ENCODE measurements at places on chromosomes 1 and 21.

GRCh38 chr21:44531606-44532564 lies 8.1 kb downstream of the KRTAP10-1 start:
- peak; percentile 1 for DNase-seq

DNA sequence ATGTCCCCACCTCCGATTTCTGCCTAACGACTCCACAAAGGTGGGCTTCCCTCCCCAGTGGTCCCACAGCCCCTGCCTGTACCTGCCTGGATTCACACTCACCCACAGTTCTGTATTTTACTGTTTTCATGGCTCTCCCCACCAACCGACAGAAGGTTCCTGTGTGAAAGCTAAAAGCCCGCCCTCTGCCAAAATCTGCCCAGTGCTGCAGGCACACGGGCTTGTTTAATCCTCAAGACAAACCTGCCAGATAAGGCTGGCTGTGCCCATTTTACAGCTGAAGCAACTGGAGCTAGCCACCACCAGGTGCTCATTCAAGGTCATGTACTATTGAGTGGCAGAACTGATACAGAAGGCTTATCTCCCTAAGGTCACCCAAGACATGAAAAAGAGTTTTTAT lies 114.5 kb downstream of the HIVEP3 start:
- DNase-seq: peak; percentile 61

DNA sequence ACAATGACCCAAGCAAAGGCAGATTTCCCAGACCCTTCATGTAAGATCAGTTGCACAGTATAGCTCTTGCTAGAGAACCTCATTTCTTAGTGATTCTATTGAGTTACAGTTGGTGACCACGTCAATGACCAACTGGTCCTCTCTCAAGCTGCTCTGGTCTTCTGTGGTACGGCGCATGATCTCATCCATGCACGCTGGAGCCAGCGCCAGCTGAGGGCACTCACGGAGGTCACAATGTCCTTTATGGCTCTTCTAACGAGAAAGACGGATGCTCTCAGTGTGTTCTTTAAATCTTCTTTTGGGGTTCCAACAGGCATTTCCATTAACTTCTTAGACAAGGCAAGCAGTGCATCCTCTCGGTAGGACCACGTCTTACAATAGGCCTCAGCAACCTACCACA lies 22.3 kb downstream of the CEP104 start:
- DNase-seq: no peak

DNA sequence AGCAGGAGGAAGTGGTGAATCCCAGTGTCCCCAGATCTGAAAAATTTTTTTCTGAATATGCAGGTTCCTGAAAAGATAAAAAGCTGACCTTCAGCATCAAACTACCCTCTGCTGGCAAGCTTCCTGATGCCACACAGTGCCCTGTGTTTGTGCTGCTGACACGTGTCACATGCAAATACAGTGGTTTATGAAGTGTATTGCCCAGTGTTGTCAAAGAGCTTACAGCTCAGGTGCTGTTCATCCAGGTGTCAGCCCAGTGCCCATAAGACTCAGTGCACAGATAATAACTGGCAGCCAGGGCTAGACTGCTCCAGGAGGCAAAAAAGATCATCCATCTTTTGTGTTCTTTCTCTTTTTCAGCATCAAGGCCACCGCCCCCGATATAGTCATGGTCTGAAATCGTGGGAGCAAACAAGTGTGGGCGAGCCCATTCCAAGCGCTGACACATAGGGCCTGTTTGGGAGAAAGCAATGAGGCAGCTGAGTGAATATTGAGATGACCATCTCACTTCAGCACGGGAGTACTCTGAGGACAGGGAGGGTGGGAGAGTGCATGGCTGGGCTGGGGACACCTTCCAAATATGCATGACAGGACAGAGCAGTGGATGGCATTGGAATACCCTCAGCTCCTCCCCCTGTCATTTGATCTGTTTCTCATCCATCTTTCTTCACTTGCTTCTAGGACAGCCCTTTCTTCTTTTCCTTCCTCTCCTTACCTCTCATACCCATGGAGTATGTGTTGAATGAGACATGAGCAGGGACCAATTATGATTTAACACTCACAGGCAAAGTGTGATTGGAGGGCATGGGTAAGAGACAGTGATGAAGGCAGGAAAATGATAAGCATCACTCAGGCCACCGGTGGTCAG lies 6.4 kb upstream of the KCNK1 start:
- DNase-seq: no peak

DNA sequence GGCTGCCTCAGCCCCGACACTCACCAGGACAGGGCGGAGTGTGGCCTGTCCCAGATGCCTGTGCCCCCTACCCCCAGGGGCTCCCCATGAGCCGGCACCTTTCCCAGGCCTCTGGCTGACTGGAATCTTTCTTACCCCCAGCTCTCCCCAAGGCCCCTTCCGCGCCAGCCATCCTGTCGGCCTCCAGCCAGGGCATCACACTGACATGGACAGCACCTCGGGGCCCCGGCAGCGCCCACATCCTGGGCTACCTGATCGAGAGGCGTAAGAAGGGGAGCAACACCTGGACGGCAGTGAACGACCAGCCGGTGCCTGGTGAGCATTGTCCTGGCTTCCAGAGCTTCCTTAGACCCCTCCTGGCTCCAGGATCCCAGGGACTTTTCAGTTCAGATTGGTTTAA lies 26.5 kb downstream of the IGFN1 start:
- DNase-seq: no peak
